Muscle of leg (tissue), 16 donors: ENCODE measurements at places on chromosomes 2 and 18.

DNA sequence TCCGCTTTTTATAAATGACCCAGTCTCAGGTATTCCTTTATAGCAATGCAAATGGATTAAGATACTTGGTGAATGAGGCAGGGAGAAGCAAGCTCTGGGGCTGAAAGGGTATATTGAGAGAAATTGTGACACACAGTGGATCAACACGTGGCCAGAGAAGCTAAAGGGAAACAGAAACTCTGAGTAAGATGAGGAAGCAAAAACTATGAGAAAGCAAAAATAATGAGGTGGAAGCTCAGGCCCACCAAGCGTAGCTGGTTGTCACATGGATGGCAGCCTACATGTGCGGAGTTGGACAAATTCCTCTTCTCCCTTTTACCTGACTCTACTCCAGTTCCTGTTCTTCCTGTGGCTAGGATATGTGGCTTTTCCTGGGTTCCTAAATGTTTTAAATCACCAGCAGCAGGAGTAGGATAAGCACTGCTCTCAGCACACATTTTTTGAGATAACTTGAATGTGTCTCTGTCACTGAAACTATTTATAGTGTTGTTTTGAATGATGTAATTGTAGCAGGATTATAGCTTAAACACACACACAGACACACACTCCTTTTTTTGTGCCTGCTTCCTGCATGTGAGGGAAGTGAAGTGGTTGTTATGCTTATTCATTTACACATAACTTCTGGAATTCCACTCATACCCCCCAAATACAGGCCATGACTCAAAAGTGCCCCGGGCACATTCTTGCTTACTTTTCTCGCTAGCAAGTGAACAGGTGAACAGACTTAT is 30.1 kb upstream of the EPC2 start:
- peak; percentile 61 for DNase-seq

- DNase-seq, result no peak
These were observed 18.0 kb upstream of the HK2 start for GRCh38 chr2:74815941-74816340.

- no peak for DNase-seq
These were observed 3.7 kb downstream of the NEURL3 start for GRCh38 chr2:96501471-96501874.

DNA sequence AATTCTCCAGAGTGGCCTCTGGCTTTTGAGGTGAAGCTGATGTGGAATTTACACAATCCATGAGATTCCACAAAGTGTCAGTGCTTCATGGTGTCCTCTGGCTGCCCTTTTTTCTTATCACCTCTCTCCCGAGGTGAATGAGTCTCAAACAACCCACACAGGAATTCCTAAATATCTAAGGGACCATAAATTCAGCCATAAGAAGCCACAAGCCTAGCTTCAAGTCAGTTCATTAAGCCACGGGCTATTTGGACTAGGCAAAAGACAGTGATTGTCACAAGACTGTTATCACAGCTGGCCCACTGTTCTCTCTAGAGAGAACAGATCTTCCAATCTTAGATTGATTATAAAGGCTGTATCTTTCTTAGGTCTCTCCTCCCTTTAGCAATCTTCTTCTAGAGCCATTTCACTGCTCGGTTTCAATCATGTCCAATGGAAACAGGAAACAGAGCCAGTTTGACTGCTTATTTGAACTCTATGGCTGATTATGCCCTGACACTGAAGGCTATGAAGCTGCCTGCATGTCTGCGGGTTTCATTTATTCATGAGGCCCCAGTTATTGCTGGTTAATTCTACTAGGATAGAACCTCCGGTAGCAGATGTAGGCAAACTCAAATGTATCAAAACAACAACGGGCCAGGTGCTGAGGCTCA is 4.1 kb downstream of the NEMP2 start:
- peak; percentile 45 for DNase-seq

DNA sequence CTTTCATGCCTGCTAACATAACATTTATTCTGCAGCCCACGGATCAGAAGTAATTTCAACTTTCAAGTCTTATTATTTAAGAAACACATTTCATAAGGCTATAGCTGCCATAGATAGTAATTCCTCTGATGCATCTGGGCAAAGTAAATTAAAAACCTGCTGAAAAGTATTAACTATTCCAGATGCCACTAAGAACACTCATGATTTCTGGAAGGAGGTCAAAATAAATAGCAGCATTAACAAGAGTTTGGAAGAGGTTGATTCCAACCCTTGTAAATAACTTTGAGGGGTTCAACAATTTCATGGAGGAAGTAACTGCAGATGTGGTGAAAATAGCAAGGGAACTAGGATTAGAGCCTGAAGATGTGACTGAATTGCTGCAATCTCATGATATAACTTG is 77.6 kb downstream of the CCDC148 start:
- DNase-seq, result no peak

DNA sequence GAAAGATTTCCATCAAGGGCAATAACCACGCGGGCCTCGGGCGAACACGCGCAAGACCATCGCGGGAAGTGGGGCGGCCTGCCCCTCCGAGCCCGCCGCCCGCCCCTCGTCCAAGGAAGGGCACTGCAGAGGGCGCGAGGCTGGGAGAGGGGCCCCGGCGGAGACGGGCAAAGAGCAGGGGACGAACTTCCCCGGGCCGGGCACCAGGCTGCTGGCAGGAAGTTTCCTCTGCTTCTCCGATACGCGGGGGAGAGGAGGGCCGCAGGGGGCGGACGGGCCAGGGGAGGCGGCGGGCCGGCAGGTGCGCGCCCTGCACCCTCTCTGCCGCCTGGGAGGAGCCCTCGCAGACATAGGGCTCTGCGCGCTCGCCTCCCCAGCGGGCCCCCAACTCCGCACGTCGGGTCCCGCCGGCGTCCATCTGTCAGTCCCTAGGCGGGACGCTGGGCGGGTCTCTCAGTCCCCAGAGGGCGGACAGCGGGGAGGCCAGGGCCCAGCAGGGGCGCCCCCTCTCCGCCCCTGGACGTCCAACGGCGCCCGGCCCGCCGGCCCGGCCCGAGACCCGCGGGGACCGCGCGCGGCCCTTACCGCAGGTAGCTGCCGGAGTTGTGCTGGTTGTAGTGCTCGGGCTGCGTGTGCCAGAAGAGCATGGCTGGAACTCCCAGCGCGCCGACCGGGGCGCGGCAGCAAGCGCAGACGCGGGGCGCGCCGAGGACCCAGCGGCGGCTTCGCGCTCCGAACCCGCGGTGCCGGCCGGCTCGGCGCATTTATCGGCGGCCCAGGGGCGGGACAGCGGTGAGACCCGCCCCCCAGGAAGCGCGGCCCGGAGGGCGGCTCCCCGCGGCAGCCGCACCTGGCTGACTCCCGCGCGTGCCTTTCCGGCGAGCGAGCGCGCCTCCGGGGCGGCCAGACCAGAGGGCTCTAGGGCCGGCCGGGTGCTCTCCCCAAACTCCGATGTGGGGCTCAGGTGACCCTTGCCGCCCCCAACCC is at the start of gene TFCP2L1:
Gene TFCP2L1, minus strand, starts transcription at position 740 of the 987 bp plus-strand sequence. Its CDS starts 93 bp downstream, at position 647.
- DNase-seq, result no peak

- peak; percentile 39 for DNase-seq
These were observed 9.9 kb downstream of the TNP1 start for GRCh38 chr2:216849987-216850386.

DNA sequence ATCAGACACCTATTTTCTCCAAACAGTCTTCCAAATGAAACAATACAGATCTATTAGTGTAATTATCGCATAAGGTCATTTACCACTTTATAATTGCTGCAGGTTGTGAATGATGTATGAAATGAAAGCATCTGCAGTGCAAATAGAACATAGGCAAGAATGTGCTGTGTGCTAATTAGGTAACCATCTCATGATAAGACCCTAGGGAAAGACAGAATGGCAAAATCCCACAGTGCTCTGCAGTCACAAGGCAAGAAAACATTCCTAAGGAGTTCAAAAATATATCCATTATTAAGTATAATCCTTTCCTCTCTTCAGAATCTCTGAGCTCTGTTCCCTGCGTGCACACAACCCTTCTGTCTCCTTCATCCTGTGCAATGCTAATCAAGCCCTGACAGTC is 488.1 kb downstream of the NR4A2 start:
- DNase-seq, result no peak

GRCh38 chr18:25112821-25113434 is 239.0 kb downstream of the ZNF521 start:
- no peak for DNase-seq

- DNase-seq, result peak; percentile 71
These were observed 513.8 kb downstream of the RNF144A start for GRCh38 chr2:7430869-7431641.

DNA sequence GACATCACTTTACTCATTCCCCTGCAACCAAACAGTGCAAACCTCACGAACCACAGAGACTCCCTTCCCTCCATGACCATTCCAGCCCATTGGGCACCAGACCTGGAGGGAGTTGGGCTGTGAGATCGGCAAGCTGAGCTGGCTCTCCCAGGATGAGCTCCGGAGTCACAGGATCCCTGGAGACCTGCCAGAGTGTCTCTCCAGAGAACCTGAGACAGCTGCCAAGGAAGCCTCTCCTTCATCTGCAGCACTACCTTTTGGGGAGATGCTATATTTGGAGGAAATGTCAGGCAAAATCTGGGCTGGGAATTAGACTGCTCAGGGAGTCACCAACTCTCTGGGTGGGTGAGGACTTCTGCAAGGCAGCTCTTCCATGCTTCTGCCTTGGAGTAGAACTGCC is 417.4 kb downstream of the TNS1 start:
- DNase-seq, result peak; percentile 32
